ENCODE measurements at places on chromosomes 3 and 15.

DNA sequence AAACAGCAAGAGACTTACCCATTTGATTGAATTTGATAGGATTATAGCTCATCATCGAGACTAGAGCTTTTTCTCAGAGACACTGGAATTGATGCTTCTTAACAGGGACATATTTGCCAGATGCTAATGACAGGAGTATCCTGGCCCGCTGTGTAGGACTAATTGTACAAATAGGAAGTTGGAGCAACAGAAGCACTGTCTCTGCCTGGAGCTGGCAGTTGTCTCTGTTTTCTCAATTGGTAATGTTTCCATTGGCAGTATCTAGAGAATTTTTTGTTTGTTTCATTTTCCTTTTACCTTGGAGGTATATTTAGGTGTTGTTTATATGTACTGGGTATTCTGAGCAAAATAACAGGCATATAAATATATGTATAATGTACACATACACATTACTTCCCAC is 8.9 kb upstream of the PCOLCE2 start:
- DNase-seq = no peak

DNA sequence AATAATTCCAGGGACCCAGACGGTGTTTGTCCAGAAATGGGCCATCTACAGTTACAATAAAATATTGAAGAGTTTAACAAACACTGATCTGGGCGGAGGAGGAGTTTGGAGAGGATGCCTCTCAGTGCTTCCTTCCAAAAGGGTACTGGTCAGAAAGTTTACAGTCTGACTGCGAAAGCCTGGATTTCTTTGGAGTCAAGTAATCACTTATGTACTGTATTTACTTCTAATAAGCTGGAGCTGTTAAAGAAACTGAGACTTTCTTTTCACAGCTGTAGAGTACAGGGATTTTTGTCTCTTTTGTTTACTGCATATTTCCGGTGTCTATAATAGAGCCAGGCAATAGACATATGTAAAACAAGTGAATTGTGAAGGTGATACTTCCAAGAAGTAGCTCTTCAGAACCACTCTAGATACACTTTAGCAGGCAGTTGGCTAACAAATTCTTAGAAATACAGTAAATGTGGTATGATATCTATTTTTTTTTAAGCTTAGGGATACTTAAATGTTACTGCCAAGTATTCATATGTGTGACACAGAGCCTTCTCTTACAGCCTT is 22.1 kb upstream of the NEO1 start:
- DNase-seq = no peak

DNA sequence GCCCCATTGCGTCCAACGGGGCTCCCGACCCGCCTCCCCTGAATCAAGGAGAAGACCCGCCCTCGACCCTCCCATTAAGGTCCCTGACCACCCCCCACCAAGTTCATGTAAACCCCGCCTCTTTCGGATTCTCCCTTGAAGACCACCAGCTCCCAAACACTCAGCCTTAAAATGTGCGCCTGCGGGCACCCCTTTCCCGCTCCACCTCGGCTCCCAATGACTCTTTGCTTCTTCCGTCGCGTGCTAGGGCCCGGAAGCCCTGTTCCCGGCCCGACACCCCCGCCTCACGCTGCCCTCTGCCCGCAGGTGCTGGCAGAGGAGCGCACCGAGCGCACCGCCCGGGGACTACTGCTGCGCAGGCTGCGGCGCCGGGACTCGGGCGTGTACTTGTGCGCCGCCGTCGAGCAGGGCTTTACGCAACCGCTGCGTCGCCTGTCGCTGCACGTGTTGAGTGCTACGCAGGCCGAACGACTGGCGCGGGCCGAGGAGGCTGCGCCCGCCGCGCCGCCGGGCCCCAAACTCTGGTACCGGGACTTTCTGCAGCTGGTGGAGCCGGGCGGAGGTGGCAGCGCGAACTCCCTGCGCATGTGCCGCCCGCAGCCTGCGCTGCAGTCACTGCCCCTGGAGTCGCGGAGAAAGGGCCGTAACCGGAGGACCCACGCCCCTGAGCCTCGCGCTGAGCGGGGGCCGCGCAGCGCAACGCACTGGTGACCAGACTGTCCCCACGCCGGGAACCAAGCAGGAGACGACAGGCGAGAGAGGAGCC is 2.7 kb upstream of the LSMEM2 start:
- no peak for DNase-seq

- DNase-seq = no peak
These were observed 83.6 kb downstream of the LRTM1 start for GRCh38 chr3:54844211-54844610.

GRCh38 chr3:127482216-127483004 is 108.1 kb downstream of the TPRA1 start:
- no peak for DNase-seq

- DNase-seq = no peak
These were observed 166.5 kb downstream of the NSMCE3 start for GRCh38 chr15:29102911-29103823.

- no peak for DNase-seq
These were observed 205.9 kb upstream of the LINGO1 start for GRCh38 chr15:77838595-77838994.

- DNase-seq = no peak
These were observed 40.1 kb downstream of the SGO1 start for GRCh38 chr3:20145874-20146273.

DNA sequence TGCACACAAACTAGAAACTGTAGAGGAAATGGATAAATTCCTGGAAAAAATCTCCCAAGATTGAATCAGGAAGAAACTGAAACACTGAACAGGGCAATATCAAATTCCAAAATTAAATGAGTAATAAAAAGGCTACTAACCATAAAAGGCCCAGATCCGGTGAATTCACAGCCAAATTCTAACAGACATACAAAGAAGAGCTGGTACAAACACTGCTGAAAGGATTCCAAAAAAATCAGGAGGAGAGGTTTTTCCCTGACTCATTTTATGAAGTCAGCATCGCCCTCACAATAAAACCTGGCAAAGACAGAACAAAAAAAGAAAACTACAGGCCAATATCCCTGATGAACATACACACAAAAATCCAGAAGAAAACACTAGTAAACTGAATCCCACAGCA is 462.4 kb upstream of the THBS1 start:
- no peak for DNase-seq

DNA sequence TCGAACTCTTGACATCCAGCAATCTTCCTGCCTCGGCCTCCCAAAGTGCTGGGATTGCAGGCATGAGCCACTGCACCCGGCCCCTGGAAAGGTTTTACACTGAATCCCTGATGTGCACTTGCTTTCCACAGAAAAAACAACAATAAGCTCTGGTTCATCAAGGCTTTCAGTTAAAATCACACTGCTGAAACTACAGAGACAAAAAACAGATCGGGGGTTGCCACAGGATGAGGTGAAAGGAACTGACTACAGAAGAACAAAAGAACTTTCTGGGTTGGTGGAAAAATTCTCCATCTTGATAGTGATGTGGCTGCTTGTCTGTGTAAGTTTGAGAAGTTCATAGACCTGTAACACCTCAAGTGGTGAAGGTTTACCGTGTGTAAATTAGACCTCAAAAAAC is 2.9 kb downstream of the RAB43 start:
- DNase-seq = no peak

DNA sequence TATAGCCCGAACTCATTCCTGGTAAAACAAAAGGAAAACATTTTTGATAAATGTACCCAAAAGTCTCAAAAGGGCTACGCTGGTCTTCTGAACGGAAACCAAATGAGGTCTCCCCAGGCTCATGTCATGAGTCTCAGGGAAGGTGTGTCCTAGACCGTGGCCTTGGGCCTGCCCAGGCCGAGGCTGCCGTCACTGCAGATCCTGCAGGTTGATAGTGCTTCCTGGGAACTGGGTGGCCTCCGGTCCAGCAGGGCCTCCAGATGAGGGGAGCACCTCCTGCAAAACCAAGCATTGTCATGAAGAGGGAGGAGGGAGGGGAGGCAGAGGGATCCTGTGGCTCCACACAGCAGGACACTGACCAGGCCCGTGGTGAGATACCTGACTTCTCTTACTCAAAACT is 37.5 kb downstream of the ZXDC start:
- no peak for DNase-seq

- DNase-seq = no peak
These were observed 396.6 kb downstream of the GABRB3 start for GRCh38 chr15:26376243-26376642.

- DNase-seq = no peak
These were observed 27.6 kb upstream of the RTP4 start for GRCh38 chr3:187340578-187340977.

GRCh38 chr3:8903191-8903590 is 60.1 kb downstream of the RAD18 start:
- no peak for DNase-seq

DNA sequence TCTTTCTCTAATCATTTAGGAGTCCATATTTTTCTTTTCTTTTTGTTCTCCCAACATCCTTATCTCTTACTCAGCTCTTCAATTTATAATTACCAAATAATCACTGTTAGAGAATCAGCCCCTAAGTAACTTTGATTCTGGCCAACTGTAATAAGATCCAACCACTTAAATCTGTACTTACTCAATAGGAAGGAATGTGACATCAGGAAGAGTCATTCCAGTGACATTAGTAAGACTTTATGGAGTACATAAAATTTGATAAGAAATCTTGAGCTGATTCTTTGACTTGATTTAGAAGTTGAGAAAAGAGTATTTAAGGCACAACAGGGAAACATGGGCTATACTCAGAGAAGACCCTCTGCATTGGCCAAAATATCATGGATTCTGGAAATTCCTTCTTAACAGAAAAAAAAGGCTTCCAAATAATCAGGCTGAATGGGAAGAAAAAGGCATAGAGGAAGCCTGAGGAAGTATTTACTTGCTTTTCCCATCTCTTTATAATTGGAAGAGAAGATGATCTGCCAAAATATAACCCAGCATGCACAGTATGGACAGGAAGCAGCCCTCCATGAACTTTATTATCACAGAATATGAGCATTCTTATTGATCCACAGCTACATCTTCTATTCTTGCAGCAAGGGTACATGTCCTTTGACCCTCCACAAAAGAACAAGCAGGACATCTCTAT is 289.7 kb upstream of the TPRG1 start:
- DNase-seq = peak; percentile 88

- no peak for DNase-seq
These were observed 2.4 kb downstream of the VGLL4 start for GRCh38 chr3:11641316-11641682.

GRCh38 chr3:43895573-43895972 is 204.8 kb downstream of the ABHD5 start:
- no peak for DNase-seq

DNA sequence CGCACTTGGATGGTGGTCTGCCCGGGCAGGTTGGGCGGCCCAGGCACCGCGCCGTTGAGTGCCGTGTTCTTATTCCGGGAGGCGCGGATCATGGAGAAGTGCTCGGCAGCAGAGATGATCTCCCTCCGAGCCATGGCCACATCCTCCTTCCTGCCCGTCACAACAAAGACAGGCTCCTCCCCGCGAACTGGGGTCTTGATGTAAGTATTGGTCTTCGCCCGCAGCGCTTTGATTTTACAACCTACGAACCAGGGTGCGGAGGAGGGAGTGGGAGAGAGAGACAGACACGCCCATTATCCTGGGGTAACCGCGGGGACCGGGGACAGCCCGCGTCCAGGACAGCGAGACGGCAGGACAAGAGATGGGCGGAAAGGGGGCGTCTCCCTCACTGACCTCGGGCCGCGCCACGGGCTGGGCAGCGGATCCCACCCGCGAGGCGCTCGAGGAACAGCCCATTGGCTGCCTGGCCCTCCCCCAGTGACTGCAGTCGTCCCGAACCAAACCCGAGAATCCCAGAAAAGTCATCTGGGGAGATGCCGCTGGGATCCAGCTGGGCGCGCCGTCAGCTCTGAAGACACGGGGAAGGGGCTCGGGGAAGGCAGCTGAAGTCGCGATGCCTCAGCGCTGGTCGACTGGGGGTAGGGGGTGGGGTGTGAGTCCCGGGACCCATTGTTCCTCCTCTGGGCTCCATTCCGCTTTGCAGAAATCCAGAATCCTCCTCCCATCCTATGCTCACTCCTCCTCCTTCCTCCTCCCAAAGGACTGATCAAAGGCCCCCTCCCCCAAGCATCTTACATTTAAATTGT is 1.2 kb downstream of the MEX3B start:
- peak; percentile 24 for DNase-seq

DNA sequence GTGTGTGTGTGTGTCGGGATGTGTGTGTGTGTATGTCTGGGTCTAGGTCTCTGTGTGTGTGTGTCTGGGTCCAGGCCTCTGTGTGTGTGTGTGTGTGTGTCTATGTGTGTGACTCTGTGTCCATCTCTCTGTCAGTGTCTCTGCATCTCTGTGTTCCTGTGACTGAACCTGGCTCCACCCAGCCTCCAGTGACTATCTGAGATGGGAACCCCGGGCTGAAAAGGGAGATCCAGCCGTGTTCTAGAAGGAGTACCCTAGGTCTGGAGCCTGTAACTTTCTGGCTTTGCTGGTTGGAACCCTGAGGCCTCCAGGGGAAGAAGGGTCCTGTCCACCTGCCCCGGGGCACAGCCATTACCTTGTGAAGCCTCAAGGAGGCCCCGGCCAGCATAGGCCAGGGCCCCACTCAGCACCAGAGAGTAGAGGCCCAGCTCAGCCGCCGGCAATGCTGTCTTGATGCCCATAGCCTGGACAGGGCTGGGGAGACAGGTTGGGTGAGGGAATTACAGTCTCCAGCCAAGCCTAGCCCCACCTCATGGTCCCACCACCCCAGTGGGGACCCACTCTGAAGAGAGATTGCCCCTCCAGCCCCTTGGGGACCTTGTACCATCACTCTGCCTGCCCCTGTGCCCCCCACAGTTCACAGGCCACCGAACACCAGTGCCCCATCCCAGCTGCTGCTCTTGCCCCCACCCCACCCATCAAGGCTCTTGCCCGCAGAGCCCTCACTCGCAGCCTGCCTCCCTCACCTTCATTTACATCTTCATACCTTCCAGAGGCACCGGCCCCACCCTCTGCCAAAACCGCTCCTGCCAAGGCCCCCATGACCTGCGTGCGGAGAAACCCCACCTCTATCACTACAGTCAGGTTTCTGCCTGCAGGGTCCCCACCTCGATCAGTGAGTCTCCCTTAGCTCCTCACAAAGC is 2.0 kb downstream of the HHATL start:
- DNase-seq = no peak

- DNase-seq = no peak
These were observed 490.1 kb upstream of the ATP11B start for GRCh38 chr3:182303169-182303568.

GRCh38 chr3:105791131-105791530 is 77.7 kb downstream of the CBLB start:
- peak; percentile 60 for DNase-seq

- no peak for DNase-seq
These were observed 1.3 kb downstream of the SMCO1 start for GRCh38 chr3:196513697-196514349.

- no peak for DNase-seq
These were observed 398 bp upstream of the RAB7A start for GRCh38 chr3:128725547-128726022.

GRCh38 chr3:184344579-184345316 is 7.3 kb downstream of the FAM131A start:
- DNase-seq = no peak

- no peak for DNase-seq
These were observed 9.5 kb downstream of the ITGB5 start for GRCh38 chr3:124877674-124878073.

DNA sequence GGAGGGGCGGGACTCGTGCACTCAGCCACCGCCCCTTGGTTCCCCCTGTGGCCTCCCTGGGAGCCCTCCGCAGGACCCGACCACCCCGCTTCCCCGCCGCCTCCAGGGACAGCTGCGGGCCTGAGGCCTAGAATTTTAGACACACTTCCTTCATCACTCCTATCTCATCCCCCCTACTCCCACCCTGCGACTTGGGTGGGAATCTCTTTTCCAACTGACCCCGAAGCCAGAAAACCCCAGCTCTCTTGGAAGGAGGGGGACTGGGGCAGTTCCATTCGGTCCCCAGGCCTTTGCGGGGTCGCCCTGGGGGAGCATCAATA is 289 bp upstream of the TFDP2 start:
- DNase-seq = no peak

GRCh38 chr15:66115568-66116206 is 137.9 kb downstream of the MEGF11 start:
- DNase-seq = no peak
